NCI-H2107 (cell line): ENCODE measurements at places on chromosomes 5 and 9.

DNA sequence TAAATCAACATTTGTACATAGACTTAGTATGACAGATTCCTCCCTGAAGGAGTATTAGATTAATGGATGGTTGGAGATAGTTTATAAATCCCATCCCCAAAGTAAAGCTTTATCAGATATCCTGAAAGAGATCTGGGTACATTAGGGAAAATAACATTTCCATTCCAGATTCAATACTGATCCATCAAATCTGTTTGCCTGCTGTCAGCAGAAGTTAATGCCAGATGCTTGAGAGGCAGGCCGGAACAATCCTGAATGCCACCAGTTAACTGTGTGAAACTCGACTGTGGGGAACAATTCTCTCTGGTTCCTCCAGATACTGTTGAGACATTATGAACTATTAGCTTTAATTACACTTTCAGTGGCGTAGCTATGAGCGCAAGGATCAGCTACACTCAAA lies 1166.8 kb downstream of the MAT2B start:
- no peak for DNase-seq

DNA sequence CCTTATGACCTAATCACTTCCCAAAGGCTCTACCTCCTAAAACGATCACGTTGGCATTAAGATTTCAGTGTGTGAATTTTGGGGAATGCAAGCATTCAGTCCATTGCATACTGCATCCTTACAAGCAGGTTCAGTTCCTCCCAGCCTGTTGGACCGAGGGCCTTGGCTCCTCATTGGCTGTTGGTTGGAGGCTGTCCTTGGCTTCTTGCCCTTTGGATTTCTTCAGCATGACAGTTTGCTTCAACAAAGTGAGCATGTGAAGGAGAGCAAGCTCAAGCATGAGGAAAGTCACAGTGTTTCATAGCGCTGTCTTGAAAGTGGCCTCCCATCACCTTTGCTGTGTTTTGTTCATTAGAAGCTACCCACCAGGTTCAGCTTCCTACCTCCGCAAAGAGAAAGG lies 109.5 kb downstream of the GADD45G start:
- no peak for DNase-seq

DNA sequence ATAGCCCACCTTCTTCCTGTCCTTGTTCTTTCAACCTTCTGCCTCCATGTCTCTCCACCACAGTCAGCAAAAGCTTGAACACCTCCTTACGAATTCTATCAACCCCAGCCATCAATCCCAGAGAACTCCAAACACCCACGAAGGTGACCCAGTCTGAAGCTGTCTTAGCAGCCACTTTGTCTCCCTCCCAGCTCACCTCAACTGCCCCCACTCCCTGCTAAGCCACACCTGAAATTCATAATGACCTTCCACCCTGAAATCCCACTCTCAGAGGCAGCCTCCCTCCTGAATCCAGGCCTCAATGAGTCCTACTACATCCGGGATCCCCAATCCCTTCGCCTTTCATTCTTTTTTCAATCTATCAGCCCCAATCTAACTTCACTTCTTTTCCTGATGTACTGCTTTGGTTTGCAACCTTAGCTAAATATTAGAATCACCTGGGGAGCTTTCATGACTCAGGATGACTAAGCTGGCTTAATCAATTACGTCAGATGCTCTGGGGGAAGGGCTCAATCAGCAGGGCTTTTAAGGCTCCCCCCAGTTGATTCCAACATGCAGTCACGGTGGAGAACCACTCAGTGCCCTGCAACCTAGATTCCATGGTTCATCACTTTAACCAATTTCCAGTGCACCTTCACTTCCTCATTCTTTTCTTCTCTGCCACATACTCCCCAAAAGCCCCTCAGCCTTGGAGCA lies 32.2 kb downstream of the BHMT start:
- no peak for DNase-seq

GRCh38 chr9:35650341-35651158 lies at the start of gene SIT1:
Gene SIT1 (minus strand): TSS chr9:35650931. CDS start chr9:35650853, 78 bp downstream.
- no peak for DNase-seq

DNA sequence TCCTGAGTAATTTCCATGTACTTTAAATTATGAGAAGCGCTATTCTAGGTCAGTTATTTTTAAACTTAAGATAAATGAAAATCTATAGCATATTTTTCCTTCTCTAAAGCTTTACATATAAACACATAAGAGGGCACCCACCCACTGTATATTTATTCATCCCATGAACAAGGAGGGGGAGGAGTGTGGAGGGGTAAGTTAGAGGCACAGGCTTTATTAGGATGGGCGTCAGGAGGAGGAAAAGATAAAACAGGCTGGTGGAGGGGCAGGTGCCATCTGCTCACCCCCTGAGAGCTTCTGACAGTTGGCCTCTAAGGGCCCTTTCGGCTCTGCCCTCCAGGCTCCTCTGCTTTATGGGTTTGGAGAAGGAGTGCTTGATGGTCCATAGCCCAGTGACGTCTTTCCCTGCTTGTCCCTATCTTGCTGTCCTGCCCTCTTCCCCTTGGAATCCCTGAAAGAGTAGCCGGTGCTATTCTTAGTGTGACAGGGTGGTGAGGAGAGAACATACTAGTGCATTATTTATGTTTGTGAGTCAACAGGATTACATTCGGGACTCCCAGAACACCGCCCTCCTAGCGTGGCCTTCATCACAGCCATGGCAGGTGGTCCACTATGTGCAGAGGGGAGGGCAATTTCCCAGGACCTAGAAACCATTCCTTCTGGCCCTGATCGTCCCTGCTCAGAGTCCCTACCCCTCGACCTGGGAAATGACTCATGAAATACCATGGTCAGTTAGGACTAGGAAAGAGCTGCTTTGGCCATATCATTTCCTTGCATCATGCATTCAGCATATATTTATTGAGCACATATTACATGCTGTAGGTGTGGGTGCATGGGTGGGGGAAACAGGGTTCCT lies 7.9 kb upstream of the SYNPO start:
- DNase-seq: no peak

GRCh38 chr5:317086-317811 lies 4.3 kb upstream of the AHRR start:
- DNase-seq: no peak

DNA sequence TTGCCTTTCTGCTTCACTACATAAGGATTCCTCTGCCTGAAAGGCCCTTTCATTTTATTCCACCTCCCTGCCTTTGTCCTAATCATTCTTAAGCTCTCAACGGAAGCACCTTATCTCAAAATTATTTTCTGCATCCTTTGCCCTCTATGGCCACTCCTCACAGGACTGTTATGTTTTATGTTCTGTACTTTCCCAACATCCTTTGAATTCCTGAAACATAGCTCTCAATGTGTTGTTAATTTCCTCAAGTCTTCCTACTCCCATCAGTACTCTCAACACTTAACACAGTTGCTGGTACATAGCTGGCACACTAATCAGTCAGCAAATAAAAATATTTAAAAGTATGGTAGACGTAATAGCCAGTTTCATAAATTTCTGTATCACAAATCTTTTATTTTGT lies 193.0 kb downstream of the RFX3 start:
- no peak for DNase-seq

DNA sequence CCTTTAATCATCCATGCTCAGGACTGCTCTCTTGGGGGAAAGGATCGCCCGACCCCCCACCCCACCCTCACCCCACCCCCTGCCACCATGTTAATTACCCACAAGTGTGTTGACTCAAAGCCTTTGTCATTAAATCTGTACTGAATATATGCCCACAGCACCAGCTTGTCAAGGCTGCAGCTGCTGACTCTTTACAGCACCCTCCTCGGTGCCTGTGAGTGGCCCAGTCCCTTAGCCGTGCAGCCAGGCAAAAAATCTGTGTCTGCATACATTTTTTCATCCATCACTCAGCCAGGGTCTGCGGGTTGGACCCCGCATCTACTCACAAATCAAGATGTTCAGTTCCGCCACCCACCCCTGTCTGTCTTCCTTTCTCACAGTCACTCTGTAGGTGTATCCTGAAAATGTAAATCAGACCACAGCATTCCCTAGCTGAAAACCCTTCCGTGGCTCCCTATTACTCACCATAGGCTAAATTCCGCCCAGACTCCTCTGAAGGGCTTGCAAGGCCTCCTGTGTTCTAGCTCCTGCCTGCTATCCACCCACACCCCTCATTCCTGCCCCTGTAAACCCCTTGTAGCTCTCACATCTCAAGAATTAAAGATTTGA lies 53.7 kb upstream of the KCNIP1 start:
- no peak for DNase-seq

GRCh38 chr5:27437594-27438200 lies 399.3 kb upstream of the CDH9 start:
- DNase-seq: no peak

DNA sequence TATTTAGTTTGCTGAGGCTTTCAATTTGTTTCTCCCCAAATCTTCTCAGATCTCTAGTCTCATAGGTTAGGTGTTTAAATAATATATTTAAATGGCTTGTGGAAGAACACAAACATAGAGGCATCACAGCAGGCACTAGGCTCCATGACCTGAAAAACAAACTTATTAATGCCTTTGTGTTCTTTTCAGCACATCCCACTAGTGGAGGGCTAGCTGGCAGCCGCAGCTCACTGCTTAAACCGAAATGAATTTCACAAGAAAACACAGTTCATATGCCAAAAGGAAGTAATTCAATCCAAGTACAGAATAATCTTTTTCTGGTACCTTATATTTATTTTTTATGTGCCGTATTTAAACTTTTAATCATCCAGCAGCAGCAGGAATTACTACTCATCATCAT lies 382.5 kb downstream of the PLK2 start:
- no peak for DNase-seq

DNA sequence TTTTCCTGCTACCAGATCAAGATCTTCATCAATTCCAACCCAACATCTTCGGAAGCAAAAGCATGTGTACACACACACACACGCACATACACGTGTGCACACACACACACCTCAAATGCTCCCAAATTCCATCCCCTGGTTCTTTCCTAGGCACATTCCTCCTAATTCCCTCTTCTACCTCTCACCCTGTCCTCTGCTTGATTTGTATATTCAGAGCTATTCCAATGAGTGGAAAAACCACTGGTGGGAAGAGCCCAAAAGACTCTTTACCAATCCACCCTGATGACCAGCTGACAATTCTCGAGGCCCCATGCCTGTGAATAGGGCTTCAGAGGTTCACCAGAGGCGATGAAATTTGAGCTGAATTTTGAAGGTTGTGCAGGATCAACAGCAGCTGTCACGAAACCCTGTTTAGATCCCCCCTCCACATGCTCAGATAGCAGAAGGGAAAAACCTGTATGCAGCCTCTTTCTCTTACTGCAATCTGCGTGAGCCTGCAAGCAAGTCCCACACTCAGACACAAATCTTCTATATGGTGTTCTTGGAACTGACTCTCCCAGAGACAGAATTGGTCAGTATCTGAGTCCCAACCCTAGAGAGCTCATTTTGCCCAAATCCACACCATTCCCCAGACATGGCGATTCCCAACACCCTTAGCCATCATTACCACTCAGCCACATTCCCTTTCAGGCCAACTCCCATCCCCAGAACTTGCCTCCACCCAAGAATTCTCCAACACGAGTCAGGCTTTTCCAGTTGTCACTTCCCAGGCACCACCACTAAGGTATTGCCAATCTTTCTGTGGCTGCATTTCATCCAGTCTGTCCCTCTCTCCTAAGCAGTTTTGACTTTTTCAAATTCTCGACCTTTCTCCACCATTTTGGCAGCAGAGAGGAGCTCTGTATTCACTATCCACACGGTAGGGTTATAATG lies 4.3 kb upstream of the TRIO start:
- peak; percentile 49 for DNase-seq

GRCh38 chr9:73923796-73924195 lies 573.3 kb upstream of the RORB start:
- no peak for DNase-seq

DNA sequence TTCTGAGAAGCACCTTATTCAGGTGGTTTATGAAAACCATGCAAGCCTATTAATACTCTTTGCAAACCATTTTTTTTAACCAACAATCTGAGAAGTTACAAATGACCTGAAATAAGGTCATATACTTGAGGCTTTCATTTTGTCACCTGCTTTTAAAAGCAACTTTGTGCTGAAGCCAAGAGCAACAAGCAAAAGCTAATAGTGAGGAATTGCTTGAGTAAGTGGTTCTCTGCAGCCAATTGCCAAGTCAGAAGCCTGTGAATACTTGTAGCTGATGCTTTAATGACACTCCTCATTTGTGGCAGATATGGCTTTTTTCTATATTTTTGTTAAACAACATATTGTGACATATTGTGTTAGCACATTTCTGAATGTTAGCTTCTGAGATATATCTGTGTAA lies 126.7 kb upstream of the ZNF608 start:
- no peak for DNase-seq

GRCh38 chr5:6686915-6687409 lies 26.3 kb upstream of the TENT4A start:
- no peak for DNase-seq

DNA sequence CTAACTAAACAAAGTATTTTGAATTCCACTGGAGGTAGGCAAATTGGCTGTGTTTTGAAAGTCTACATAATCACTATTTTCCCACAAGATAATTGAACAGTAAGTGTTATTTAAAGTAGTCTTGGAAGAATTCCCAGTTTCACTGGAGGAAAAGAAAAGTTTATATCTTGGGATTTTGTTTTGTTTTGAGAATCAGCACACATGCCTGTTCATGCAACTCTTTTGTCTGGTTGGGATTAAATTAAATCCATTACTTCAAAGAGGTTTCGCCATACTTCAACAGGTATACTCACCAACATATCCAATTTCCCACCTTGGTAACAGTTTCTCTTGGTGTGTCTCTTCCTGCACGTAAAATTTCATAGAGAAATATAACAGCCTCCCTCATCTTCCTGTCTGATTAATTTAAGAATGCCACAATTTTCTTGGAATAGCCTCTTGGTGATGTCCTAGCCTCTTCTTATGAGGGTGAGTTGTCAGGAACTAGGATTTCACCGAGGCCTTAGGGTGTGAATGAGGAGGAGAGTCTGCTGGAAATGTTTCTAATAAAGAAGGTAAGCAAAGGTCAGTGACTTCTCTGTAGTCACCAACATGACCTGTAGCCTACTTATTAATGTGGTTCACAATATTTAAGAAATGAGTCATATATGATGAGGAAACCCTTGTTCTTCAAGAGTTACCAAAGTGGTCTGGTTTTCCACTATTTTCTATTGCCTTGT lies 48.1 kb downstream of the ITGA2 start:
- no peak for DNase-seq

DNA sequence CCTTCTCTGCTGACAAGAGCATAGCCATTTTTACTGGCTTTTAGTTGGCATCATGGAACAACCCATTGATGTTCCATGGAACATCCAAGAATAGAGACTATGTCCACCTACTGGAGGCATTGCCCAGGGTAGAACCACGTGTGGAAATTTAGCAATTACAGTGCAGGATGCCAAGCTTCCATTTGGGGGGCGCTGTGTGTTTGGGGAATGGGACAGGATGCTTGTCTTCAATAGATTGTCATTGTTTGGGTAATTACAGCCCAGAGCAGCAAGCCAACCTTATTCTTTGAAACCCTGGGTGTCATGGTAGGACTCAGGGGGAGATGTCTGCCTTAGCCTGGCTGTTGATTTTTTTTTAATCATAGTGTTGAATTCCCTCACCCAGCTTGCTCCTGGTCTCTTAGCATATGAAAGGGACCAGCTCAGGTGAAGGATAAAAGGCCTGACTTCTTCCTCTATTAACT lies 171.1 kb downstream of the DOCK2 start:
- no peak for DNase-seq
